ENCODE measurements at places on chromosomes 6 and 20.

DNA sequence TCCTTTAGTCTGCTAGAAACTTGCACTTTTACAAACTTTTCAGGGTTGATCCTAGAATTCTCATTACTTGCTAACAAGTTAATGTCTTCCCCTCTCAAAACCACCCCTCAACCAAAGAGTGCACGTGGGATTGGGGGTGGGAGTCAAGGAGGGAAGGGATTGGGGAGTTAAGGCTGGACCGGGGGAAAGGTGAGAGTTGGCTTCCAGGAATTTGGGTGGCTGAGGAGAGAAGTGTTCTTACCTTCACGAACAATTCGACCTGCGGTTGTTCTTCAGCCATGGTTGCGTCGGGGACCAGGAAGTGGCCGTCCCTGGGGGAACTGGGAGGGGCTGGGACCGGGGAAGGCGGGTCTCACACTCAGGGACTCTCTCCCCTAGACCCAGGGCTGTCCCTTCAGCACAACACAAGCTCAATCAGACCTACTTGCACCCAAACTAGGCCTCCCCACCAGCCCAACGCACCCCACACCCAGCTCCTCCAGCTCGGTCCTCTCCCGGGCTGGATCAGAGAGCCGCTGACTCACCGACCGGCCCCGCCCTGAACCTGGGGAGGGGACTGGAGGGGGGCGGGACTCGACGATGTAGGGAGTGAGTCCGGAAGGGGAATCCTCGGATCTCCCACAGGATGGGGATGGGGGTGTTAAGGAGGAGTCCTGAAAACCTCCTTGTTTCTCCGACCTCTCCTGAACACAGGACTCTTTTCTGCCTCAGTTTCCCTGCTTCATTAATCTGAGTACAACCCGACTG lies at the start of gene CLIC1:
Gene CLIC1, minus strand, starts transcription at position 510 of the 747 bp plus-strand sequence. Its CDS starts 230 bp downstream, at position 280.
- DNase-seq = peak; percentile 83

GRCh38 chr6:53727748-53728147 lies 62.2 kb upstream of the KLHL31 start:
- DNase-seq = no peak

- DNase-seq = no peak
These were observed 34.6 kb upstream of the SCUBE3 start for GRCh38 chr6:35178932-35179832.

DNA sequence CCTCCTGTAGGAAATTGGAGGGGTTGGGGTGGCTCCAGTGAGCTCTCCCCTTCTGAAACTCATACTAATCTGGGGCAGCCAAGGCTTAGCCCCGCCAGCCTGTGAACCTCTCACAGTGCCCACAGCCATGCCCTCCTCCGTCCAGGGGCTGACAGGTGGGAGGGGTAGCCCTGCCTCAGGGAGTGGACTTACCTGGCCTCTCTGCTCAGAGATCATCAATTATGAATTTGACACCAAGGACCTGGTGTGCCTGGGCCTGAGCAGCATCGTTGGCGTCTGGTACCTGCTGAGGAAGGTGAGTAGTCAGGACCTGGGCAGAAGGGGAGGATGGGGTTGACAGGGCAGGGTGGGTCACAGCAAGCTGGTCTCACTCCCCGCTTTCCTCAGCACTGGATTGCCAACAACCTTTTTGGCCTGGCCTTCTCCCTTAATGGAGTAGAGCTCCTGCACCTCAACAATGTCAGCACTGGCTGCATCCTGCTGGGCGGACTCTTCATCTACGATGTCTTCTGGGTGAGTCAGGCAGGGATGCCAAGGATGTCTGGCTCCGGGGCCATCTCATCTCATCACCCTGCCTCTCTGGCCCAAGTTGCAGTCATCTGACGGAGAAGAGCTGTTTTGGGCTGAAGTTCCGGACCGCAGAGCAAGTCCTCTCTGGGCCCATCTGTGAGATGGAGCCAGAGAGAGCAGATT lies 34.7 kb downstream of the HM13 start:
- DNase-seq = no peak

DNA sequence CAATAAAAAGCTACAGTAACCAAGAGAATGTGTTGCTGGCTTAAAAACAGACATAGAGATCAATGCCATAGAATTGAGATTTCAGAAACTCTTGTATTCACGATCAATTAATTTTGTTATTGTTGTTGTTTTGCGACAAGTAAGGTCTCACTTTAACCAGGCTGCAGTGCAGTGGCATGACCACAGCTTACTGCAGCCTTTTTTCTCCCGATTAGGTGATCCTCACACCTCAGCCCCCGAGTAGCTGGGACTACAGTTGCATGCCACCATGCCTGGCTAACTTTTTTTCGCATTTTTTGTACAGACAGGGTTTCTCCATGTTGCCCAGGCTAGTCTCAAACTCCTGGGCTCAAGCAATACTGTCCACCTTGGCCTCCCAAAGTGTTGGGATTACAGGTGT lies 42.2 kb downstream of the RANBP9 start:
- DNase-seq = no peak

DNA sequence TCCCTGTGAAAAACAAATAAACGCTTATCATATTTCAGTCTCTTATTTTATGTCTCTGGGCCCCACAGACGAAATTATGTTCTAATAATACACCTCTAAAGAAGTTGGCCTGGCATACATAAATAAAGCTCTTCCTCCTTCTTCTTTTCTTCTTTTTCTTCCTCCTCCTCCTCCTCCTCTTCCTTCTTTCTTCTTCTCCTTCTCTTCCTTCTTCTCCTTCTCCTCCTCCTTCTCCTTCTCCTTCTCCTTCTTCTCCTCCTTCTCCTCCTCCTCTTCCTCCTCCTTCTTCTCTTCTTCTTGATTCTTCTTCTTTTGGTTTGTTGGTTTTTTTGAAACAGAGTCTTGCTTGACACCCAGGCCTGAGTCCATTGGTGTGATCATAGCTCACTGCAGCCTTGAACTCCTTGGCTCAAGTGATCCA lies 41.8 kb upstream of the PTPN1 start:
- no peak for DNase-seq

DNA sequence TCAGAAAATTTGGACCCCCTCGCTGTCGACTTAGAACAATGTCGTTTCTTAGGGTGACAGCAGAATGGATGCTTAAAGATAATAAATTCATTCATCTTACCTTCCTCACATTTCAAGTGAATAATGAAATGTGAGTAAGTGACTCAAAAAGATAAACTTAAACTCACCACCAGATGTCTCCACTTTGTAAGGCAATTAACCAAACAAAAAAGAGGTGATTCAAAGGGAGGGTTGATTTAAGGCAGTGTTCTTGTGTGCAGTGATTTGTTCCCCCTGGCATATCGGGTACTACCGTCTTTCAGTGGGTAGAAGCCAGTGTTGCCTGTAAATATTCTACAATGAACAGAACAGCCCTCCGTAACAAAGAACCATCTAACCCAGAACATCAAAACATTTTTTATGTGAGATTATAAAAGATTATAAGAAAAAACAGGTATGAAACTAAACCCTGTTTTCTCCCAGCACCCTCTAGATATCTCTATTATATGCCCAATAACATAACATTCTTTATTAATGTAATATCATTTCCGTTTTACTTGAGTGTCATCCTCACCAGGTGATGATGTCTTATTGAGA lies 589.7 kb downstream of the CBLN4 start:
- no peak for DNase-seq

DNA sequence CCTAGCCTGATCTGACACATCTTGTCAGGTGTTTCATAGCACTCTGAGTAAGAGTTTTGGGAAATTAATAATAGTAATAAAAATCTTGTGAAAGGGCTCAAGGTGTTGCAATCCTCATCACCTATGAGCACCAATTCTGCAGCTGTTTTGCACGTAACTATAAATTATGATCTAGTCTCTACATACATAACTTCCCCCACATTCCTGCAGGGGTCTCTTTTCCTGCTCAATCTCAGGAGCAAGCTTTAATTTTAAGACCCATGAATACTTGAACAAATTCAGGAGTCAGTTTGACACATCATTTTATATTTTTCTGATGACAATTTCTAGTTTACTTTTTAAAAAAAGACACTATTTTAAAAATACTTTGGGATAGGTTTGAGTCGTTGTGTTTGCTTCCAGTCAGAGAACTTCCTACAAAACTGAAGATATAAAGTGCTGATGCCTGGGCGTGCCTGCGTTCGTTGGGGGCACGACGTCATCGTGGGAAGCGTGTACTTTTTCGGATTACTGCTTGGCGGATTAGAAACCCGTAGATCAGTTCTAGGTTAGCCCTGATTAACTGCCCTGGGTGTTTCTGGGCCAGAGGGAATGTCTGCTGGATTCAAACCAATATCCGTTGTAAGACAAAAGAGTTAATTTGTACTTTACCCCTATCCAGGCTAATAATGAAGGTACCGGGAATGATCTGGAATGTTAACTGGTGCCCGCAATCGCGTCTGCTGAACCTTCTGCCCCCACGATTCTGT lies 1.0 kb upstream of the E2F3 start:
- peak; percentile 62 for DNase-seq

DNA sequence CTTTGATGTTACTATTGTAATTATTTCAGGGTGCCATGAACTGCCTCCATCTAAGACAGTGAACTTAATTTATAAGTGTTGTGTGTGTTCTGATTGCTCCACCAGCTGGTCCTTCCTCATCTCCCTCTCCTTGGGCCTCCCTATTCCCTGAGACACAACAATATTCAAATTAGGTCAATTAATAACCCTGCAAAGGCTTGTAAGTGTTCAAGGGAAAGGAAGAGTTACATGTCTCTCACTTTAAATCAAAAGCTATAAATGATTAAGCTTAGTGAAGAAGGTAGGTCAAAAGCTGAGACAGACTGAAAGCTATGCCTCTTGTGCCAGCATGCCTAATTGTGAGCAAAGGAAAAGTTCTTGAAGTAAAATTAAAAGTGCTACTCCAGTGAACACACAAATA lies 35.5 kb upstream of the TMEM217 start:
- no peak for DNase-seq

GRCh38 chr20:32455171-32455900 lies 97.2 kb downstream of the ASXL1 start:
- no peak for DNase-seq

GRCh38 chr6:166598441-166599138 lies 12.1 kb upstream of the RAMACL start:
- DNase-seq = no peak

DNA sequence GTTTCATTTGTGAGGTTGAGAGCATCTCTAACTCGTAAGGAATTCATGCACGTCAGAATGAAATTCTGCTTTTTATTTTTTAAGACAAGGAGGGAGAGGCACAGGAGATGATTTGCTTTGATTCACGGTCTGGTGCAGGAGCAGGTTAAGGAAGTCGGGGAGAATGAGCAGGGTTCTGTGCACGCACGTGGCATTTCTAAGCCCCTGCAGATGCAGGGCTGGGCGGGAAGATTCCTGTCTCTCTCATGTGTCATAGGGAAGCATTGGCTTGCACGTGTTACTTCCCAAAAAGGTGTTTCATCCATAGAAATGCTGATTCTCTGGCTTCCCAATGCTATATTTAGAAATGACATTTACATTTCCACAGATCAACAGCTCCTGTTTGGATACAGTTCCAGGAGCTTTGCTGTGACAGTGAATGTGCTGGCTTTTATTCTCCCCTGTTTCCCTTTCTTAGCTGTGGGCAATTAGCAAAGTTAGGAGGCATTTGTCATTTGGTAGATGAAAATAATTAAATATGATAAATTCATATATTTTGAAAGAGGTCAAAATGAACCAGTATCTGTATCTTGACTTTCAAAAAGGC lies 119.7 kb upstream of the ZFP64 start:
- no peak for DNase-seq

- no peak for DNase-seq
These were observed 13.4 kb upstream of the CPNE5 start for GRCh38 chr6:36852481-36853147.

GRCh38 chr6:100257793-100258395 lies 206.8 kb downstream of the SIM1 start:
- no peak for DNase-seq

DNA sequence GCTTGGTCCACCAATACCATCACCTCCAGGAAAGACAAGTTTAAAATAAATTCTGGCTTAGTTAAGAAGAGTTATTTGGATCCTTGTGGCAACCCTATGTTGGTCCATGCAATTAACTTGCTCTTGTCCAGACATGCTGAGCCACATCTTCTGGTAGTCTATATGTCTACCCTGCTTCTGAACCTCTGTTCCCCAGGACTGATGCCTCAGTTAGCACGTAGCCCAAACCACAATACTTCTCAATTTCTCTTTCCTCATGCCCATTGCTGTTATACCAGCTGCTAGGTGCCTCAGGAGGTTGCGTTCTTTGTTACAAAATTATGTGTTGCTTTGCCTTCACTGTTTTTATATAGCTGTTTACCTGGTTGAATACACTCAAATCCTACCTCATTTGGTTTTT lies 116.4 kb upstream of the KCNQ5 start:
- DNase-seq = no peak

DNA sequence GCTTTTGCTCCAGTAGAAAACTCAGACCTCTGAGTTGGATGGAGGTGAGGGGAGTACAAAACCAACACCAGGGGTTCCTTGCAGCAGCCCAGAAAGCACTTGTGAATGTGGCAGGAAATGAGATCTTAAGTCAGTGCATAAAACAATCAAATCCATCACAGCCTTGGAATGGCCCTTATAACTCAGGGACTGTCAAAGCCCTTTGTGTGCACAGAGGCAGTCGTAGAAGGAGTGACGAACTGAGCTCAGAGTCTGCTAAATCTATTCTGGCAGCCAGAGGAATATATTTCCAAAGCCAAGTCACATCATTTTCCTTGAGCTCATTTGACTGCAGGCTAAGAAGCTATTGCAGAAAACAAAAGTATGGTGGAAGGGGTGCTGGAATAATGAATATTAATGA lies 676.6 kb downstream of the DHX35 start:
- DNase-seq = no peak

GRCh38 chr6:113588646-113589045 lies 268.5 kb upstream of the MARCKS start:
- DNase-seq = no peak

DNA sequence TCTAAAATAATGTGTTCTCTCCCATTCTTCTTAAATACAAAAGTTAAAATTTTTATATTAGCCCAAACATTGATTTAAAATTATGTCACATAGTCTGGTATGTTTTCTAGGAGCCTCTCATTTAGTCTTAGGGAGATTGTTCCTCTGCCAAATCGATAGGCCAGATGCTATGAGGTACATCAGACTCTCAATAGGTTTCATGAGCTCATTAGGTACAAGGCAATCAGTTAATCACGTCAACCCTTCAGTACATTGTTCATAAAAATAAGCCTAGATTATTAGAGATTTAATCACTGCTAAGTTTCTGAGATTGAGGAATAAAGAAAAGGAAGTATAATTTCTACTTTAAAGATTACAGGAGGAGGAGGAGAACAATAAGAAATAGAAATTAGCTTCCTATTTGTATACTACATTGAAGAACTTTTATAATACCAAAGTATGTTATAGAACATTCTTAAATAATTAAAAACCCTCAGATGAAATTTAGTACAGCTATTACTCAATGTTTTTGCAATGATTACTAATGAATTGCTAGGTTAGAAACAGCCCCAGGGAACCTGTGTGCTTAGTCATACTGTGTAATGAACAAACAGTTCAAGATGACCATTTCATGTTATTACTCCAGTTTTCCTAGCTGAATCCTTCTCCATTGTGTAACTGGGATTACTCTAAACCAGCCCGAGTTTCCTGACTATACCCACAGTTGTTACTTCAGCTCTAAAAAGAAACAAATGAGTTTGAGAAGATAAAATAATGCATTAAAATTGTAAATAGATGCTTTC lies 117.0 kb downstream of the BMP5 start:
- no peak for DNase-seq

GRCh38 chr6:33118525-33119123 lies 42.8 kb downstream of the HLA-DPB1 start:
- peak; percentile 79 for DNase-seq

- no peak for DNase-seq
These were observed 5.8 kb downstream of the KIAA0319 start for GRCh38 chr6:24640166-24640565.

- no peak for DNase-seq
These were observed 161.8 kb downstream of the KCNQ5 start for GRCh38 chr6:72783666-72784065.
